Adipose tissue (tissue), 3 donors: ENCODE measurements at places on chromosomes 2 and 18. TPM values are rescaled to one million over a fixed set of nuclear protein-coding genes. Genes with fewer than 3 reads are reported as not detected.

Gene LYG1
- polyA plus RNA-seq, result 0.65 TPM

Gene FAHD2A
- 26.7 TPM for polyA plus RNA-seq

Gene UGT1A9
- not detected for polyA plus RNA-seq

Gene ALK
- polyA plus RNA-seq, result 0.02 TPM
